B cell (primary cell): ENCODE measurements at places on chromosomes 6 and 20. TPM values are rescaled to one million over a fixed set of nuclear protein-coding genes. Genes with fewer than 3 reads are reported as not detected.
A peak's percentile ranks its signal among the peaks of the same experiment; 100 is the strongest.

Gene RAB44
- total RNA-seq: 0.15 and 0.19 TPM in 2 replicates

Gene OPRM1
- not detected in 2 replicates for total RNA-seq

Gene VNN1
- total RNA-seq: not detected in 2 replicates

Gene FRK
- 0.07 TPM in 2 replicates for total RNA-seq

Gene SMPD2
- 35.7 and 36.4 TPM in 2 replicates for total RNA-seq

Gene EPHA7
- total RNA-seq: not detected in 2 replicates

Gene LAMP5
- total RNA-seq: 0.15 and 0.17 TPM in 2 replicates

GRCh38 chr20:10708351-10709185 lies 34.8 kb upstream of the JAG1 start:
- no peaks in the 10 kb centered on the region for H3K36me3 ChIP-seq
- H3K27ac ChIP-seq: no peak overlapping the region
- DNase-seq: no peak
- no peak overlapping the region for H3K4me3 ChIP-seq

DNA sequence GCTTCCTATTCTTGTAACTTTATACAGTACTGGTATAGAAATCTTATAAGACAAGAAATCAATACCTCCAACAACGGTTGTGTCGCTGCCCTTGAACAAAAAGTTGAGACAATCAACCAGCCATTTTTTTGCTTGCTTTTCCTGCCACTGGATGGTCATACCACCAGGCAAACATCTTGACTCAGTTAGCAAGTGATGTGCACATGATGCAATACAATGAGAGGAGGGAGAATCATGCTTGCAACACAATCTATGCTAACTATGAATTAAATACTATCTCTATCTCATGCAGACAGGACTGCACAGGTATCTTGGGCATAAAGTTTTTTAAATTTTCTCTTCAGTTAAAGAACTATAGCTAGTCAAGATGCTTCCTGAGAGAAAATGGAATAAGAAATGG lies 877.7 kb upstream of the CITED2 start:
- no peaks in the 10 kb centered on the region for H3K27me3 ChIP-seq
- H3K4me3 ChIP-seq: no peak overlapping the region
- no peak overlapping the region for H3K27ac ChIP-seq
- no peak for DNase-seq
- no peaks in the 10 kb centered on the region for H3K36me3 ChIP-seq
- H3K4me1 ChIP-seq: no peaks in the 10 kb centered on the region

GRCh38 chr20:59613861-59614260 lies 9.5 kb downstream of the PHACTR3 start:
- no peak overlapping the region for H3K27ac ChIP-seq
- DNase-seq: no peak
- no peak overlapping the region for H3K4me3 ChIP-seq
- H3K27me3 ChIP-seq: no peaks in the 10 kb centered on the region

DNA sequence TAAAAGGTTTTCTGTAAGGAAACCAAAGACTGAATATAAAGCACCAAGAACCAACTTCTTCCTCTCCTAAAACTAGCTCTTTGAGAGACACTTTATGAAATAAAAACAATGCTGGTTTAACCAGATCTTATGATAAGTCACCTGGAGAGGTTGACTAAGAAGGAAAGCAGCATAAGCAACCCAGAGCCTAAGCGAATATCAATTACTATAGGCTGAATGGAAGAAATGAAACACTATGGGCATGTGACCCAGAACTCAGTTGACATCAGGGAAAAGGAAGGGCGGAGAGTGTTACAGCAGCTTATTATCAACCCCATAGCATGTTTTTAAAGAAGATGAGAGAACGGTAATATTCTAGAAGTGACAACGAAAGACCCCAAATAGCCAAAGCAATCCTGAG lies 94.1 kb upstream of the STMND1 start:
- DNase-seq: no peak
- H3K27ac ChIP-seq: no peak overlapping the region
- H3K27me3 ChIP-seq: no peaks in the 10 kb centered on the region
- no peak overlapping the region for H3K4me3 ChIP-seq

DNA sequence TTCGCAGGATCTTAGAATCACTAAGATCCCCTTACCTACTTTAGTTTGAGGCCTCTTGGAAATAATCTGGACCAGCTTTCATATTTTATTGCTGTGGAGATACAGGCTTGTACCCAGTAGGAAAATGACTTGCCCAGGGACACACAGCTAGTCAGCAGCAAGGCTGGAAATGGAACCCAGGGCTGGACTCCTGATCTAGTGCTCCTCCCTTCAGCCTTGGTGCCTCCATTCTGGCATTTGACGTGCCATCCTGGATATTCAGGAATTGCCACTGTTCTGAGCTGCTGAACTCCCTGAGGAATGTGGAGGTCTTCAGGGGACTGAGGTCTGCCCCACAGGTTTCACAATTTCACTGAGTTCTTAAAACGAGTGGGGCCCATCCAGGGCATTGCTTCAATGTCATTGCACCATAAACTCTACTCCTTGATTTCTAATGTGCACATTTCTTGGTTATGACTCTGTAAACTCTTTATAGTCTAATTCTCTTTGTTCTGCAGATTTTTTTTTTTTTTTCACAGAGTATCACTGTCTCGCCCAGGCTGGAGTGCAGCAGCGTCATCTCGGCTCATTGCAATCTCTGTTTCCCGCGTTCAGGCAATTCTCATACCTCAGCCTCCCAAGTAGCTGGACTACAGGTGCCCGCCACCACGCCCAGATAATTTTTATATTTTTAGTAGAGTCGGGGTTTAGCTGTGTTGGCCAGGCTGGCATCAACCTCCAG lies 26.7 kb upstream of the CDKN1A start:
- H3K4me1 ChIP-seq: peaks cover 20% of the 10 kb centered on the region
- H3K4me3 ChIP-seq: no peak overlapping the region
- DNase-seq: no peak
- no peaks in the 10 kb centered on the region for H3K36me3 ChIP-seq

- no peaks in the 10 kb centered on the region for H3K36me3 ChIP-seq
- no peak for DNase-seq
- H3K27ac ChIP-seq: no peak overlapping the region
- no peaks in the 10 kb centered on the region for H3K4me1 ChIP-seq
Observed at GRCh38 chr20:40397467-40397866, 291.6 kb downstream of the MAFB start.

DNA sequence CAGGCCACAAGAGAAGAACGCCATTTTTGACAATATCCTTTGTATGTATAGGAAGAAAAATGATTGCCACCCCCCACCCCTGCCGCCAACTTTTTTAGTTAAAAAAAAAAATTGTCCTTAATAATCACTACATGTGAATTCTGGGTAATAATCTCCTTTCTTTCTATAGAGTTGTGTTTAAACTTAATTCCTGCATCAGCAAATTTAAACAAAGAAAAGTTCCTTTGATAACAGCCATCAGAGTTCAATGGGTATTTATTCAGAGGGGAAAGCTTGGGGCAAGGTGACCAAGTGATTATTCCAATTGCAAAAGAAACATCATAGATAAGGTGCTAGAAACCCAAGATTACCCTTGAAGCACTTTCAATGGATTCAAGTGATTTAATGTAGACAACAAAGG lies 47.0 kb downstream of the GCLC start:
- DNase-seq: no peak

- no peaks in the 10 kb centered on the region for H3K36me3 ChIP-seq
- H3K27me3 ChIP-seq: peaks cover 28% of the 10 kb centered on the region
- H3K4me1 ChIP-seq: peaks cover 9% of the 10 kb centered on the region
- H3K27ac ChIP-seq: no peak overlapping the region
Observed at GRCh38 chr6:87968435-87969278, 79.0 kb upstream of the SPACA1 start.

DNA sequence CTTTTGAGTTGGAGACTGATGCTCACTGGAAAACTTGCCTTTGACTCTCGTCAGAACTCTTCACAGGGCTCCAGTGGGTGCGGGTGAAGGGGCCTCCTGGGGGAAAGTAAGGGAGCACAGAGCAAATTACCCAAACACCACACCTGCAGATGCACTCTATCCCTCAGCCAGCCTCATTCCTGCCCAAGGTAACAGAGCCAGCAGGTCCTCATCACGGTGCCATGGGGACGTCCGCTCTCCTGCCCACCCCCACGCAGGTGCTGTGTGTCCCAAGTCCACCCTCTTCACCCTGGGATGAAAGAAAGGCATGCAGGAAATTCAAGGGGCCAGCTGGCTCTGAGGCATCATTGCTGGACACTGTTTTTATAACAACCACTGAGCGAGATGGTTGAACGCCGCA lies 269.0 kb downstream of the SMOC2 start:
- no peaks in the 10 kb centered on the region for H3K4me1 ChIP-seq
- no peaks in the 10 kb centered on the region for H3K27me3 ChIP-seq
- no peak overlapping the region for H3K4me3 ChIP-seq
- no peak overlapping the region for H3K27ac ChIP-seq

DNA sequence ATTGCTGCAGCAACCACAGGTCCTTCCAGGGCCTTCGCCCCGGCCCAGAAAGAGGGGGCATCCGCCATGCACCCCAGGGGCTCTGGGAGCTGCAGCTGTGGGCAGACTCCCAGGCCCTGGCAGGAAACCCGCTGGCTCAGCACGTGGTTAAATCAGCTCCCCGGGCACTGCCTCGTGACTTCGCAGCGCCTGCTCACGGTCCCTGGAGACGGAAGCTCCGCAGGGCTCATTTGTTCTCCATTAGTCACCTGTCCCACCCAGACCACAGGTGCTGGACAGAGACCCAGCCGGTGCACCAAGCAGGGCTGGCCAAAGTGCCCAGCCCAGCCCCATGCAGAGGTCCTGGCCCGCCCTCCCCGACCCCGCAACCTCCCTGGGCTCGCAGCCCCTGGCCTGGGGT lies 14.7 kb downstream of the KCNQ2 start:
- peaks cover 16% of the 10 kb centered on the region for H3K4me1 ChIP-seq
- H3K27me3 ChIP-seq: peaks cover 11% of the 10 kb centered on the region
- no peak overlapping the region for H3K4me3 ChIP-seq
- H3K27ac ChIP-seq: no peak overlapping the region
- DNase-seq: no peak

- H3K4me1 ChIP-seq: peaks cover 68% of the 10 kb centered on the region
- DNase-seq: peak; percentile 86
- H3K27me3 ChIP-seq: no peaks in the 10 kb centered on the region
- peak overlapping the region; percentile 18 for H3K4me3 ChIP-seq
Observed at GRCh38 chr6:156698239-156699016, 78.8 kb upstream of the ARID1B start.

- no peaks in the 10 kb centered on the region for H3K36me3 ChIP-seq
- H3K27me3 ChIP-seq: no peaks in the 10 kb centered on the region
- no peak for DNase-seq
- no peaks in the 10 kb centered on the region for H3K4me1 ChIP-seq
- H3K27ac ChIP-seq: no peak overlapping the region
Observed at GRCh38 chr6:32074996-32075532, 34.1 kb downstream of the TNXB start.

DNA sequence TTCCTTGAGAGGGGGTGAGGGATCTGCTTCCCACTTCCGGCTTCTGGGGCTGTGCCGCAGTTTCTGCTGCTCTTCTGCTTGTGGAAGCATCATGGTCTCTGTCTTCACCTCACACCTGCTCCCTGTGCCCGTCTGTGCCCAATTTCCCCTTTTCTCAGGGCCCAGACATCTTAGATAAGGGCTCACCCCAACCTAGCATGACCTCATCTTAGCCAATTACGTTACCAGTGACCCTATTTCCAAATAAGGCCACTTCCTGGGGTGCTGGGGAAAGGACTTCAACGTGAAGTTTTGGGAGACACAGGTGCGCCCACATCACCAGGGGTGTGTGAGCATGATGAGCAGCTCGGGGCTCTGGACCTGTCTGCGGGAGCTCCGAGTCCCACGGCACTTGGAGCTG lies 20.7 kb upstream of the RBBP8NL start:
- no peak overlapping the region for H3K4me3 ChIP-seq
- no peaks in the 10 kb centered on the region for H3K36me3 ChIP-seq
- H3K4me1 ChIP-seq: no peaks in the 10 kb centered on the region
- no peaks in the 10 kb centered on the region for H3K27me3 ChIP-seq

DNA sequence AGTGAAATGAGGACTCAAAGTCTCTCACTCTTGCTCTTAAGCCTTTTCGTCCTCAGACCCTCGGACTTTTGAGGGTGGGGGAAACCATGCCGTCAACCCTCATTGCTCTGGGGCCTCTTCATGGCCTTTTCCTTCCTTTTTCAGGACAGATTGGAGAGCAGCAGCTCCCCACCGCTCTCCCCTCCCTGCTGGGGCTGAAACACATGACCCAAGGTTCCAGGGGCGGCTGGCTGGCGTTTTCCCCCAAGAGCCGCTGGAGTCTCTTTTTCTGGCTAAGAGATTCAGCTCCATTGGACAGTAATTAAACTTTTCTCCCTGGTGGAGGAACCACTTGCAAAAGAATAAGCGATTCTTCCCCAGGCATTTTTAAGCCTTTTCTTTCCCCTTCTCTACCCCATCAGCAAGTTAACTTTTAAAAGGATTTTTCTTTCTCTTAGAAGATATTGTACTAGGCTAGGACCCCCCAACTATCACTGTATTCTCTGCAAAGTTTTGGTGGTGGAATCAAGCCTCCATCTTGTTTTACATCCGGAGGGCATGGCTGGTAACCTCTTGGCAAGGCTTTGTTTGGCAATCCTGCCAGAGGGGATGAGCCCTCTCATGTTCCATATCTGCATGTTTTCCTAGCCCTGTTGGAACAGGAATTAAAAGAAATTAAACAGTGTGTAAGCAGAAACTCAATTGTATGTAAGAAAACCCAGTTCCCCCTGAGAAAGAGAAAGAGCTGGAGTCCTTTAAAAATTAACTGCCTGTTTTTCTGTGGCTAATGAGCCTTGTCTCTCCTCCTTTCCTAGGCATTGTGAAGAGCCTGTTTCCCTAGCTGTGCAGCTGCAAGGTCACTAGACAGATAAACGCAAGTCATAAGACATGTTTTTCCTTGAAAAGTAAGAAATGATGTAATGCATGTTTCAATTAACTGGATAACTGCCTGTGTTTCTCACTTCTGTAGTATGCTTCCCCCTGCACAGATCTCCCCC lies 100.8 kb upstream of the GPR6 start:
- no peaks in the 10 kb centered on the region for H3K36me3 ChIP-seq
- H3K4me3 ChIP-seq: no peak overlapping the region
- H3K27me3 ChIP-seq: no peaks in the 10 kb centered on the region

- no peak overlapping the region for H3K27ac ChIP-seq
- H3K4me1 ChIP-seq: peaks cover 62% of the 10 kb centered on the region
- no peak for DNase-seq
- H3K27me3 ChIP-seq: no peaks in the 10 kb centered on the region
- H3K4me3 ChIP-seq: no peak overlapping the region
- H3K36me3 ChIP-seq: no peaks in the 10 kb centered on the region
Observed at GRCh38 chr6:5090603-5091002, 5.5 kb downstream of the PPP1R3G start.

- H3K36me3 ChIP-seq: no peaks in the 10 kb centered on the region
Observed at GRCh38 chr6:14051355-14051754, 66.2 kb upstream of the CD83 start.

GRCh38 chr20:62320581-62321354 lies 18.0 kb downstream of the ADRM1 start:
- H3K4me3 ChIP-seq: no peak overlapping the region
- no peak for DNase-seq
- no peak overlapping the region for H3K27ac ChIP-seq
- H3K36me3 ChIP-seq: peaks cover 19% of the 10 kb centered on the region
